NCI-H345 (cell line): ENCODE measurements at places on chromosomes 6 and 20.
A peak's percentile ranks its signal among the peaks of the same experiment; 100 is the strongest.

DNA sequence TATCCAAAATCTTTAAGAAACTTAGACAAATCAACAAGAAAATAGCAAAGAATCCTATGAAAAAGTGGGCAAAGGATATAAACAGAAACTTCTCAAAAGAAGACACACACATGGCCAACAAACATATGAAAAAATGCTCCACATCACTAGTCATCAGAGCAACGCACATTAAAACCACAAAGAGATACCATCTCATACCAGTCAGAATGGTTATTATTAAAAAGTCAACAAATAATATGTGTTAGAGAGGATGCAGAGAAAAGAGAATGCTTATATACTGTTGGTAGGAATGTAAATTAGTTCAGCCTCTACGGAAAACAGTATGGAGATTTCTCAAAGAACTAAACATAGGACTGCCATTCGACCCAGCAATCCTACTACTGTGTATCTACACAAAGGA lies 212.0 kb upstream of the DTNBP1 start:
- no peak for DNase-seq

GRCh38 chr20:25213566-25214425 lies 18.3 kb downstream of the ENTPD6 start:
- no peak for DNase-seq

DNA sequence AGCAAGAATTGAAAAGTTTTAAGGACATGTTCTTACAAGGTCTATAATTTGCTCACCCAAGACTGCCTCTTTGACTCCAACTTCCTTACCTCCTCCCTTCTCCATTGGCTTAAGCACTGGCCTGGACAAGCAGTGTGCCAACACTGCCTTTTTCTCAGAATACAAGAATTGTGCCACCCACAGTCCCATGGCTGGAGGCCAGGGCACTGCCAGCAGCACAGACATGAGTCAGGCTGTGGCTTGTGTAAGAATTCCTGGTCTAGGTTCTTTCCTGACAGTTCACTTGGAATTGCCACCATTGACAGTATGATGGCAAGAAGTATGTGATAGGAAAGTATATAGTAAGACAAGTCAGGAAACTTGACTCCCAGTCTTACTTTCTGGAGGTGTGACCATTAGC lies 202.7 kb upstream of the MARCKS start:
- no peak for DNase-seq

- DNase-seq: no peak
Observed at GRCh38 chr20:62198931-62199330, 16.1 kb downstream of the MTG2 start.

DNA sequence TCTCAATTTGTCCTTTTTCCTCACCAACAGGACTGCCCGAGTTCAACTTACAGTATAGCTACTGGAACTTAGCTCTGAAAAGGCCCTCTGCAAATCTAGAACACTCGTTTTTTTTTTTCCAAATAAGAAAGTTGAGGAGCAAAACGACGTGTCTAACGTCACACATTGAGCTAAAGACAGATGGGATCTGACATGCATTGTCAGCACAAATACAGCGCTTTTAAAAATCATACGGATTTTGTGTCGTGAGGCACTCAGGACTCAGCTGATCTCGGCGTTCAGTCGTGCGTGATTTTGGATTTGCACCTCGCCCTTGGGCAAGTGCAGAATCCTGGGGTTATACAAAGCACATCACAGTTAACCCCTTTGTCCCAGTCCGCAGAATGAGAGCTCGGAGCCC lies 94.7 kb upstream of the ZNF322 start:
- no peak for DNase-seq

DNA sequence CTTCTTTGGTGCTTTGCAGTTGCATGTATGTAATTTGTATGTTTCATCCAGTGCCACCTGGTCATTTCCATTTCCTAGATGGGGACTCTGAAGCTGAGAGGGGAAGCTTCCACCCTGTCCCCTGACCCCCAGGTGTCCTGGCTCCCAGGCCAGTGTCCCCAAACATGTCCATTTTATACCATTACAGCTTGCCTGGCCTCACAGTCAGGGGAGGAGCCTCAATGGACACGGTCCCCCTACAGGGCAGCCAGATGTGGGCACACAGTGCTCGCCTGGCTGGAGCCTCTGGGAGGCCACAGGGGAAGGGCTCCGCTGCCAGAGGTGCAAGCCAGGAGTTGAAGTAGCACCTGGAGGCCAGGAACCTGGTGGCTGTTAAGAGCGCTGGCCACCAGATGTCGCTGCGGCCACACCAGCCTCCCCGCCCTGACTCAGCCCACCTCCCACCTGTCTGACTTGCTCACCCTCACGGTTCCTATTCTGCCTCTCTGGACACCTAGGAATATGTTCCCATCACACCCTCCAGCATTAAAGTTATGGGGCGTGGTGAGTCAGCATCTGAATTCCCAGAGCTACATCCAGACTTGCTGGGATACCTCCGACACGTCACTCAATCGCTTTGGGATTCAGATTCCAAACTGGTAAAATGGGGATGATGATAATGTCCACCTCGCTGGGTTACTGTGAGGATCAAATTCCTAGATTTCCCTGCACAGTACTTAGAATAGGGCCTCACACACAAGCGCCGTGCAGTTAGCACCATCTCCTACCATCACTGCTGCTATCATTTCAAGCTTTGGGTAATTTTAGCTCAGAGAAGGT lies 107.4 kb downstream of the SULF2 start:
- DNase-seq: peak; percentile 68

- DNase-seq: no peak
Observed at GRCh38 chr6:155771822-155772221, 316.2 kb upstream of the NOX3 start.

- no peak for DNase-seq
Observed at GRCh38 chr20:63848003-63848911, 13.0 kb upstream of the ABHD16B start.

DNA sequence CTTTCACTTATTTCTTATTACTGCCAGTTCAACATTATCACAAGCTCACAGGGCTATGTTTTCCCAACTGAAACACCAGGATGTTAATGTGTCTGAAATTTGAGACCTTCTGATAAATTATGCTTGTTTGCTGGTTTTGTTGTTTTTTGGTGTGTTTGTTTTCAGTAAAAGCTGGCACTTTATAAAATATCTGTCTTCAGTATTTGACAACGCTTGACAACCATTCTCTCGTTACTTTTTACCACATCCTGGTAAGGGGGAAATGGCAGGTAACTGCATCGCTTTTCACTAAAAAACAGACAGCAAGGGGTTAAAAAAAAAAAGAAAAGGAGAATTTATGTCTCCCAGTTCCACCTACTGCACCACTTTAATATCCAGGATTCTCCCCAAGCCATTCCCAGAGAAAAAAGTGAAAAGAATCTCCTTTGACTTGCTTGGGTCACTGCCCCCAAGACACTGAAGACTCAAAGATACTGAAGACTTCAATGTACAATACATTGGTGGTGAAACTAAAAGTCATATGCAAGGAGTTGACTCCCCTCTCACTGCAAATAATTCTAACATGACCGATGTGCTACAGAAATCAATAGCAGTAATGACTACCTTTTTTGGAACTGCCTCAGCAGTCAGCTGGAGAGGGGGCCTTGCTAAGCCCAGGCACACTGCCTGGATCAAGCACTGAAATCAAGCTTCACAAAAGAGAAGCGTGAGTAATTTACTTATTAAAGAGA lies 88.9 kb downstream of the HIVEP2 start:
- DNase-seq: no peak

GRCh38 chr6:163122365-163122764 lies 292.2 kb upstream of the QKI start:
- no peak for DNase-seq

DNA sequence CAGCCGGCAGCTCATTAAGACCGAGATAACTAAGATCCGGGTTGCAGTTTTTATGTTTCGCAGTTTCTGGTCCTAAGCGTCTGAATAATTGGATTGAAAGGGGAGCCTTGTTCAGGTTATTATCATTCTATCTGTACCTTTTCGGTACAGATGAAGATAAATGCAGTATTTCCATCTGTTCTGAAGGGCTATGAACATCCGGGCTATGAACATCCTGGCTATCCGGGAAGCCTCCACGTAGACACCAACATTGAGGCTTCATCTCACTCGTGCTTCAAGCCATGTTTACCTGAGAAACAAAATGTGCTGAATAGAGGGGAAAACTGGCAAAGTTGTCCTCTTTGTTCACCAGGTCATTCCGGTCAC lies 399 bp upstream of the REPS1 start:
- peak; percentile 78 for DNase-seq

GRCh38 chr20:49866051-49866450 lies 49.3 kb downstream of the SPATA2 start:
- DNase-seq: no peak

DNA sequence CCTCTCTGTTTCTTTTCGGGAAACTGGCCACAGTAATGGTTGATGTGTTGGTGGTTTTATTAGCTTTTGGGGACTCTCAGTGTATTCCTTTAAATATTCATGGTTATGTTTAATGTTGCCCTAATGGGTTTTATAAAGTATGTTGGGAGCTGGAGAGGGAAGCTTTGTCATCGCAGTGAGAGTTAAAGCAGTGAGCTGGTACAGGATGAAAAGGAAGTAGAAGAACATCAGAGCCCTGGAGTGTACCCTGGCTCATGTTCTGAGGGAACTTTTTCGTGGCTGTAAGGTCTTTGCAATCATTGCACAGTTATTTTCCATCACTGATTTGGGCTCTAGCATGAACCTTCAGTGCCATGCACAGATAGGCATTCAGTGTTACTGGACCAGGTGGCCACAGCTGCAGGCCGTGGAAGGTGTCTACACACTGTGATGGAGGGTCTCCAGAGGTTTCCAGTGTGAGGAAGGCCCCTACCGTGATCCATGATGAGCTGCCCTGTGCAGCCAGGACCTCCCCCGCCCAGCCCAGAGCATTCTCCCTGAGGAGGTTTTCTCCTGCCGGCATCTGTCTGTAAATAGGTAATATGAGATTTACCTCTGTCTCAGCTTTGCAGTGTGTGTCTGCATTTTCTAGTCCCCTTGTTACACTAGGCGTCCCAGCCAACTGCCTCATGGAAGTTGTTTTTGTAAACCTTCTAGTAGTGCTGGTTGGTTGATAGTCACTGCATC lies 22.4 kb upstream of the TMEM217 start:
- DNase-seq: no peak

GRCh38 chr20:39398656-39399055 lies 436.5 kb downstream of the DHX35 start:
- DNase-seq: no peak

DNA sequence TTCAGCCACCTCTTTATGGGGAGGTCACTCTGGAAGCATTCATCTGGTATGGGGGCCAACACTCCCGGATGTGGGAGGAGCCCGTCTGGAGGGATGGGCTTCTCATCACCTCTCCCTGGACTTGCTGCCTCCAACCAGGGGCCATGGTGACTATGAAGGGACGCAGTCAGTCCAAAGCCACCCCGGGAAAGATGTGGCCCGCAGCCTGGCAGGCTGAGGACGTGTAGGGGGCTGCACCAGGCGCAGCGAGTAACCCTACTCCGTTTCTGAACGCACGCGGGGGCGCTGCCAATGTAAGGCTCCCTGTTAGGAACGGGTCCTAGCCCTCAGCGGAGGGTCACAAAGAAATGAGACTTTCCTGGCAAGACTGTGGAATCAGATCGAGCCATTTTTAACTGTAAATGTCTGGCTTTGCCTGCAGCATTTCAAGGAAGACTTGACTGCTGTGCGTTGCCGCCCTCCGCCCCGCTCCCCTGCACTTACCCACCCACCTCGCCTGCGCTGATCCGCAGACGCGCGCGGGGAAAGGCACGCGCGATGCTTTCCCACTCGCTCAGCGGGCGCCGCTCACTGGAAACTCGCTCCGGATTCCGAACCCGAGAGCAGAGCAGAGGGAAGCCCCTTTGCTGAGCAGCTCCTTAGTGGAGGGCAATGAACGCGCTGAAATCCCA lies 55.1 kb downstream of the IL20RA start:
- DNase-seq: peak; percentile 73

DNA sequence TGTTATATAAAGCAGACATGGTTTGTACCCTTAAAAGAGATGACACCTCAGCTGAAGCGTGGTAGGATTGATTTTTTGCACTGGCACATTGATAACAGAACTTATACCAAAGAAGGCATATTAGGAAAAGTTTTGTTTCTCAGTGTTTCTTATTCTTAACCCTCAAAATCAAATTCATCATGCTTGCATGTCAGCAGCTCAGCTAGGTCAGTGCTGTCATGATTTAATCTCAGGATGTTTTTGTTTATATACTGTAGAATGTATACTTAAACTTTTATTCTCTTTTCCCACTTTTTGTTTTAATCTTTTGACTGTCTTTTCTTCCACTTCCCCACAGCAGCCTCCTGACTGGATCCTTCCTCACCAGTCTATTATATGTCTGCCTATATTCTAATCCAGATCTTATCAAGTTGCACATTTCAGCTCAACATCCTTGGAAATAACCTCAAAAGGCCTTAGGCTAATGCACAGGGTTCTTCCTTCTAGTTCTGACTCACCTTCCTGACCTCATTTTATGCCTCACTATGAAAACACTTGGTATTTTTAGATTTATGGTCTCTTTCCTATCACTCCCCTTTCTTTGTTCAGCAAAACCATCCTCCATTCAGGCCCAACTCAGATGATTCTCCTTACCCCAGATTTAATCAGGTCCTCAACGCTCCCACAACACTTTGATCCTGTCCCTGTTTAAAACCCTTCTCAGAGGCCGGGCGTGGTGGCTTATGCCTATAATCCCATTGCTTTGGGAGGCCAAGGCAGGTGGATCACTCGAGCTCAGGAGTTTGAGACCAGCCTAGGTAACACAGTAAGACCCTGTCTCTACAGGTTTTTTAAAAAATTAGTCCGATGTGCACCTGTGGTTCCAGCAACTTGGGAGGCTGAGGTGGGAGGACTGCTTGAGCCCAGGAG lies 7.2 kb downstream of the HEBP2 start:
- no peak for DNase-seq

DNA sequence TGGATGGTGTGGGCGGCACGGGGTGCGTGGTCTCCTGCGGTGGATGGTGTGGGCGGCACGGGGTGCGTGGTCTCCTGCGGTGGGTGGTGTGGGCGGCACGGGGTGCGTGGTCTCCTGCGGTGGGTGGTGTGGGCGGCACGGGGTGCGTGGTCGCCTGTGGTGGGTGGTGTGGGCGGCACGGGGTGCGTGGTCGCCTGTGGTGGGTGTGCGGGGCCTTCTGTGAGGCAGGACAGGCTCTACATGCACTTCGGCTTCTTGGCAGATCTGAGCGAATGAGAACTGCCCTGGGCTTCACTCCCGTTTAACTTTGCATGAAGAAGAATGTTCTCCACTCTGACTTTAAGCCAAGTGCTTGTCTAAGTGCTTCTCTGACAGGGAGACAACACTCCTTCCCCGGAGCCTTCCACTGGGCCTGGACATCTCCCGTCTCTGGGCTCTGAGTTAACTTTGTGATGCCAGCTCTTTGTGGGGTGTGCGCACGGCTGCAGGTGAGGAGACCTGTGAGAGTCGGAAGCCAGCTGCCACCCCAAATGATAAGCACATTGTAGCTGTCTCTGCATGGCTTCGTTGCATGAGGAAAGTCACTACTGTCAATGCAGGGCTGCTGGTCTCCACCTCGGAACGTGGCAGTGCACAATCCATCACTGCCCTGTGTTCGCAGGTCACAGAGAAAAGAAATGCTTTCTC lies 244.8 kb downstream of the DLL1 start:
- no peak for DNase-seq

DNA sequence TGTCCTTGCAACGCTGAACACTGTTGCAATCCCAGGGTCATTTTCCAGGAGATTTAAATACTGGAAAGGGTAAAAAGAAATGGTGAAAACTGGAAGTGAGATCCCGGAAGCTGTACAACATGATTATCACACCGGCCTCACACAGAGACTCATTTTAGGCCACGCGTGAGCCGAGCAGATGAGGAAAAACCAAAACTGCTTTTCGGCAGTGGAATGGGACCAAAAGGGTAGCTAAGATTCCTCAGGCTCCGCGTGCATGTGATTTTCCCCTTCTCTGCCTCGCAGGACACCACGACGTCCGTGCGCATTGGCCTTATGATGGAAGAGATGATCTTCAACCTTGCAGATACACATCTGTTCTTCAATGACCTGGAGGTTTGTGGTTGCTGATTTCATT lies 213.7 kb downstream of the ZMYND8 start:
- no peak for DNase-seq
